ENCODE measurements at places on chromosomes 3 and 15.

- DNase-seq, result no peak
Measured at GRCh38 chr15:100703032-100703578, 100.7 kb downstream of the ASB7 start.

DNA sequence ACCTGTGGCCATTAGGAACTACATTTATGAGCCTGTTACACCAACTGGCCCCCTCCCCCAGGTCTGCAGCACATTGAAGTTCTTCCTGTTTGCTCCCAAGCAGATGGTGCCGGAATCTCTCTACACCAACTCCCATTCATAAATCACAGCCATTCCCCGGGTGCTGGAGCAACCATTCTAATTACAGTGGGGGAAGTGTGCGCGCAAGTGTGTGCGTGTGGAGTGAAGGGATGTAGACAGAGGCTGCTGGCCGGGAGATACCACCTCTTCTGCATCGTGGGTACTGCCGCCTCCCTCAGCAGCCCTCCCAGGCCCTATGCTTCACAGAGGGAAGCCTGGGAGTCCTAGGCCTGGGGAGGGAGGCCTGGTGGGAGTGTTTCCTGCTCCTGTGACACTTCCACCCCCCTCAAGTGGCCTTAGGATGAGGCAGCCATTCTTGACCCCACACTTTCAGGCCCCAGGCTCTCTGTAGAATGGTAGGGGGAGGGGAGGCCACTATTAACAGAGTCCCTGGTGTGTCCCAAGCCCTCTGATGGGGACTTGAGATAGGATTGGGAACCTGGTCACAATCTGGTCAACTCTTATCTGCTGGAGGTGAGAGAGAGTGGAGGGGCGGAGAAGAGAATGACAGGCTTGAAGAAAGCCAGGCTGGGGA is 69.1 kb downstream of the MAGEF1 start:
- DNase-seq, result no peak

DNA sequence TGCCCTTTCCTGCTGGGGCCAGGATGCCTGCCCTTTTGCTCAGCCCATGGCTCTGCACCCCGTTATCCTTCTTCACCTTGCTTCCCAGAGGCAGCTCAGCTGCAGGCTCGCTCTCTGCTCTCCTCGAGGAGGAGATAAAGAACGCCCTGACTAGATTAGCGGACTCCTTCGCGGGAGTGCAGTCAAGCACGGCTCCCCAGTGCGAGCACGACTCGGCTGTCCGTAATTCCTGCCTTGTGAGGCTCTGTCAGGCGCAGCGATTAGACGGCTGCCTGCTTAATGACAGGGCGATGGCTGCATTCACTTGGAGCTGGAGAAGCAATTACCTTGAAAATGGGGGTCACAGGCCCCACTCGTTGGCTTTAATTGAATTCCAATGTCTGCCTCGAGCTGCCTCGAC is 25.9 kb downstream of the TLE3 start:
- DNase-seq, result no peak

GRCh38 chr3:138118612-138119422 is 3.4 kb upstream of the DZIP1L start:
- no peak for DNase-seq

DNA sequence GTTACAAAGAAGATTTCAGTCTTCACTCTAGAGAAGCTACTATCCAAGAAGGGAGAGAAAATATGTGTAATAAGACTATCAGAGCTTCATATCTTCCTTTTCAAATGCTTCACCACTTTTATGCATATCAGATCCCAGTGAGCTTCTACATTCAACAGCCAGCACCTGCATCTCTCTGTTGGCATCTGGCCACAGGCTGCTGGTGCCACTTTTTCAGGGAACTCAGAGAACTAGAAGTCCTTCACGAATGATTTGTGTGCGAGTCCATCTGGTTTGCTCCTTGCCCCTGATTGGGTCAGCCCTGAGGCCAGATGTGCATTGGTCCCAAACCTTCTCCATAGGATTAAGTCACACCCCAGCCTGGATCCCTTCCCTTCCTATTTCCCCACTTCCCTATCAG is 22.1 kb downstream of the SNTN start:
- DNase-seq, result no peak

- DNase-seq, result no peak
Measured at GRCh38 chr3:126859415-126860246, 123.3 kb upstream of the PLXNA1 start.

- no peak for DNase-seq
Measured at GRCh38 chr3:183439515-183439914, 11.1 kb upstream of the MCF2L2 start.

DNA sequence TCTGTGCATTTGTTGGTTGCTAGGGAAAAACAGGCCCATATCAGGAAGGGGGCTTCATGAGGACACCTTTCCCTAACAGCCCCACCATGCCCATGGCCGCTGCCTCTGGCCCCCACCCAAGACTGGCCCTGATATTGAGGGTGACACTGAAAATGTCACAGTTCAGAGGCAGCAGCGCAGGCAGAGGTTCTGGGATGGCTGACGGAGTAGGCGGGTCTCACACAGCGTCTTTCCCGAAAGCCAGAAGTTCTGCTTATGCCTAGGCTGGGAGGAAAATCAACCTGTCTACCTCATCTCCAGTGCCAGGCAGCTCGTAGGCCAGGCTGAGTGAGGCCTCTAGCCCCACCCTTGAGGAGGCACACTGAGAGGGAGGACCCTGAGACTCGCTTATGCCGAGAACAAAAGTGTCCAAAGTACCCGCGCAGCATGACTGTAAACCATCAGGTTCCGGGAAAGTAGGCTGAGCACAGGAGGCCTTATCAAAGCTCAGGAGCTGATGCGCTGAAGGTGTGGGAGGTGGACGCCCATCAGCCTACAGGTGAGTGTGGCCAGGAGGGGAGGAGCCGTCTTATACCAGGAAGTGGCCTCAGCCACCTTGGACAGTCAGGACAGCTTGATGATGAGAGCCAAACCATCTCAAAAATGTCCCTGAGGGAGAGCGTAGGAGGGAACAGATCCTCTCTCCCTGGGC is 27.5 kb downstream of the GRAMD2A start:
- DNase-seq, result no peak

DNA sequence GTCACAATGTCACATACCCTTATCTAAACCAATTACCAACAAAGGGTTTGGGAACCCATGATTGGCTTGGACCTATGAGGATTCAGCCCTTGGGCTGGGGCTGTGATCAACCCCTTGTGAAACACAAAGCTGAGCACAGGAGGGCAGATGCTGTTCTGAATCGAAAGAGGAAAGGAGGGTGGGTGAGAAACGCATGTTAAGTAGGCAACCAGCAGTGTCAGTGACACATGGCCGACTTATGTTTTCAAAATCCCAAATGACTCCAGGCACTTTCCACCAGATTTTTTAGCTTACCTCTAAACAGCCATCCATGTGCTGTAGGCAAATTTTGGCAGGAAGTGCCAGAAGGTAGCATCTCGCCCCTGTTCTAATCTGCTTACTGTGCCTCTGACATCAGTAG is 34.1 kb upstream of the KLHL25 start:
- DNase-seq, result no peak

DNA sequence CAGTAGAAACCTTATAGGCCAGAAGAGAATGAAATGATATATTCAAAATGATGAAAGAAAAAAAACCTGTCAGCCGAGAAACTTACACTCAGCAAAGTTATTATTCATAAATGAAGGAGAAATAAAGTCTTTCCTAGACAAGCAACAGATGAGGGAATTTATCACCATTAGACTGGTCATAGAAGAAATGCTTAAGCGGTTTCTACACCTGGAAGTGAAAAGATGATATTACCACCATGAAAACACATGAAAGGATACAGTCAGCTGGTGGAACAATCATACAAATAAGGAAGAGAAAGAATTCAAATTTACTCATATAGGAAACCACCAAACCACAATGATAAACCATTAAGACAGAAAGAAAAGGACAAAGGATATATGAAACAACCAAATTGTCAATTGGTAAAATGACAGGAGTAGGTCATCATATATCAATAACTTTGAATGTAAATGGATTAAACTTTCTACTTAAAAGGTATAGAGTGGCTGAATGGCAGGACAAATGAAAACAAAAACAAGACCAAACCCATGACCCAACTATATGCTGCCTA is 29.9 kb upstream of the PRR23C start:
- no peak for DNase-seq

GRCh38 chr15:38941399-38941953 is 376.9 kb upstream of the RASGRP1 start:
- no peak for DNase-seq

DNA sequence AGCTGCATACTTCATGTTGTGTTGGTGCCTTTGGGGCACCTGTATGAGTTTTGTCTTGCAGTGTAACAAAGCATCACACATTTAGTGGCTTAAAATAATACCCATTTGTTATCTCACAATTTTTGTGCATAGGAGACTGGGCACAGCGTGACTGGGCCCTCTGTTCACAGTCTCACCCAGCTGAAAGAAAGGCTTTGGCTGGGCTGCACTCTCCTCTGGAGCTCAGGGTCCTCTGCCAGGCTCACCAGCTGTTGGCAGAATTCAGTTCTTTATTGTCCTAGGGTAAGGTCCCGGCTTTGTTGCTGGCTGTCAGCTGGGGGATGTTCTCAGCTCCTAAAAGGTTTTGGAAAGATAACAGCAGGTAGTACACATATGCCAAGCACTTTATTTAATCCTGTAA is 263.3 kb downstream of the CLSTN2 start:
- DNase-seq, result no peak

DNA sequence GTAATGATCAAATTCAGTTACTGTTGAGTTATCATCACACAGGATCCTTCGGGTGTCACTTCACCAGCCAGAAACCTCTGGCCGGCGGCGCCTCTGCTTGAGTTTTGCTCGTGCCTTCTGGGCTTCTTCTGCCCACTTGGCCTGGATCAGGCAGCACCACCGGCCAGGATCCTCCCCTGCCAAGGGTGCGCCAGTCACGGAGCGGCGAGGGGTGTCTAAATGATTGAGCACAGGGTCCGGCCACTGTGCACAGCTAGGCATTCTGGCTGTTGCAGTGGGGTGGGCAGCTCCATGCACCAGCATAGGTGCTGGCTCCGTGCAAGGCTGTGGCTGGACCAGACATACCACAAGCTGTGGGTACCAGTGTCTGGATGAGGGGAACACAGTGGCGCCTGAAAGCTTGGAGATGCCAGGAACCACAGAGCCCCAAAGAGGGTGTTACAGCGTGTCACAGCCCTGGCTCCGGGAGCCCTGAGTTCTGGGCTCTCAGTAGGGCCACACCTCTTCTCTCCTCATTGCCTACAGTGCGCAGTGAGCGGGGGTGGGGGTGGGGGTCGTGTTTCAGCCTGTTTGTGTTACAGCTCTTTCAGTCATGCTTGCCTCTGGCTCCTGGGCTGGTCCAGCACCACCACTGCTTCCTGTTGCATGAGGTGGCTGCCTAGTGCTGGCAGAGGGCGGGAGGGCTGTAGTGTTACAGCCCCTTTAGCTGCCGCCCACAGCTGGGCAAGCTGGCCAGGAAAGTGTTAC is 169.4 kb downstream of the FNDC3B start:
- DNase-seq, result no peak

DNA sequence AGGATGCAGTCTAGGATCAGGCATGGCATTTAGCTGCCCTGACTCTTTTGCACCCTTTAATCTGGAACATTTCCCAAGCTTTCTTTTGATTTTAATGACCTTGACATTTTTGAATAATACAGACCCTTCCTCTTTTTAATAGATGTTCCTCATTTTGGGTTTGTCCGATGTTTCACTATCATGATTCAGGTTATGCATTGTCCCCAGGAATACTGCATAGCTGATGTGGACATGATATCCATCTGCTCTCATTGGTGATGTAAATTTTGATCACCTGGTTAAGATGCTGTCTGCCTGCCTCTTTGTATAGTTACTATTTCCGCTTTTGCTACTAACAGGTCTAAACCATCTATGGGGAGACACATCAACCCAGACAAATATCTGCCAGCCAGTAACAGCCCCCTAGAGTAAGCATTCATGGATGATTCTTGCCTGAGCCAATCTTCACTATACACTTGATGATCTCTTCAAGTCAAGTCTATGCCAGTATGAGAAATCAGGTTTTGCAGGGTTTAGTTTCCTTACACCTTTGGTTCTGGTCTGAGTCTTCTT is 50.6 kb upstream of the ULK4 start:
- DNase-seq, result no peak

GRCh38 chr3:72973031-72973723 is 23.4 kb upstream of the PPP4R2 start:
- DNase-seq, result no peak

DNA sequence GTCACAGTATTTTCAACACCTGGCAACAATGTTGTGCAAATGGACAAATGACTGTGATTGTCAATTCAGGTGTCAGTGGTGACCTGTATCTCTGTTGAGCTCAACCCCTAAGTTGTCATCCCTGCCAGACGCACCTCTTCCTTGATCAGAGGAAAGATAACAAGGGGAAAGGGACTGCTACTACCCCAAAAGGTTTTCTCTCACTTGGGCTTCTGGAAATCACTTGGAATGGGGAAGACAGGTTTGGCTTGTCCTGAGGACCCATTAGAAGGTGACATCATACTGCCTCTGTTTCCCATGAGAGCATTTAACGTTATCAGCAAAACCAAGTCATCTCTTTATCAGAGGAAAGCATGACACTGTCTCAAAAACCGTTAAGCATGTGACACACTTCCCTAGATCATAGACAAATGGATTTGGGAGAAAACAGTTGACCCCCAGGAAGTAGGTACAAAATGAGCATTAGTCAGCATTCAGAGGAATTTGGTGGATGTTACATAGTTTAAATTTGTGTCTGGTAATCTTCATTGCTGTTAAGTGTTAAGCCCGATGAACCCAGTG is 769.5 kb downstream of the GRM7 start:
- no peak for DNase-seq

DNA sequence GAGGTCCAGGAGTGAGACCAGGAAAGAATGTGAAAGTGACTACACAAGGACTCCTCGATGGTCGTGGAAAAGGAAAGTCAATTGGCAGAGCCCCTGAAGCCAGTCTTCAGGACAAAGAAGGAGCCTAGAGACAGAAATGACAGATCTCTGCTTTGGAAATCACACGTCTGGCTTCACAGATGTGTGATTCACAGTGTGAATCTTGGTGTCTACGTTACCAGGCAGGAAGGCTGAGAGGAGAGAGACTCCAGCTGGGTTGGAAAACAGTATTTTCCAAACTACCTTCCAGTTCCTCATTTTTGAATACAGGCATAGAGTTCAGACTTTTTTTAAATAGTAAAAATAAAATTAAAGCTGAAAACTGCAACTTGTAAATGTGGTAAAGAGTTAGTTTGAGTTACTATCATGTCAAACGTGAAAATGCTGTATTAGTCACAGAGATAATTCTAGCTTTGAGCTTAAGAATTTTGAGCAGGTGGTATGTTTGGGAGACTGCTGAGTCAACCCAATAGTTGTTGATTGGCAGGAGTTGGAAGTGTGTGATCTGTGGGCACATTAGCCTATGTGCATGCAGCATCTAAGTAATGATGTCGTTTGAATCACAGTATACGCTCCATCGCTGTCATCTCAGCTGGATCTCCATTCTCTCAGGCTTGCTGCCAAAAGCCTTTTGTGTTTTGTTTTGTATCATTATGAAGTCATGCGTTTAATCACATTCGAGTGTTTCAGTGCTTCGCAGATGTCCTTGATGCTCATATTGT is 6.0 kb downstream of the CCR2 start:
- no peak for DNase-seq

GRCh38 chr3:185824051-185825005 is 514 bp downstream of the IGF2BP2 start:
- DNase-seq, result no peak

GRCh38 chr3:128335621-128336296 is 130.9 kb downstream of the DNAJB8 start:
- DNase-seq, result no peak

GRCh38 chr3:40660554-40660953 is 135.8 kb downstream of the ZNF621 start:
- no peak for DNase-seq

Measured in stimulated activated CD8-positive, alpha-beta memory T cell treated with anti-CD3 and anti-CD28 coated beads, Interleukin-15, amount 100 ng/mL, for 1 hour (primary cell).